NCI-H146 (cell line): ENCODE measurements at places on chromosomes 16 and 17.

GRCh38 chr16:19328364-19328763 lies 42.8 kb downstream of the CLEC19A start:
- DNase-seq = no peak

DNA sequence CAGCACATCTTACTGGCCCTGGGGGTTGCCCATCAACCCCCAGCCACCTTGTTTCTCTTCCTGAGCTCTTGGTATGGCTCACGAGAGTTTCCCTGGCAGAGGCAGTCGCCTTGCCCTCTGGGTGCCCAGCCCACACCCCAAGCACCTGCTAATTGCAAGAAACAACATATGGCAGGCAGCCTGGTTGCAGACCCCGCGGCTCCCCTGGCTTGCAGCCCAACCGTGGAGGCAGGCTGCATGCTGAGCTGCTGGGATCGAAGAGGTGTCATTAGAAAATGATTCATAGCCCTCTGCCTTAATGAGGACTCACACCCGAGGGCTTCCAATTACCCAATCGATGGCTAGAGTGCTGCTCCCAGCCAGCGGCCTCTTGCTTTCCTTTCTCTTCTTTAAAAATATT lies 115.7 kb downstream of the TMEM114 start:
- DNase-seq = peak; percentile 42

GRCh38 chr17:9195961-9196670 lies 174.8 kb downstream of the NTN1 start:
- DNase-seq = peak; percentile 96

DNA sequence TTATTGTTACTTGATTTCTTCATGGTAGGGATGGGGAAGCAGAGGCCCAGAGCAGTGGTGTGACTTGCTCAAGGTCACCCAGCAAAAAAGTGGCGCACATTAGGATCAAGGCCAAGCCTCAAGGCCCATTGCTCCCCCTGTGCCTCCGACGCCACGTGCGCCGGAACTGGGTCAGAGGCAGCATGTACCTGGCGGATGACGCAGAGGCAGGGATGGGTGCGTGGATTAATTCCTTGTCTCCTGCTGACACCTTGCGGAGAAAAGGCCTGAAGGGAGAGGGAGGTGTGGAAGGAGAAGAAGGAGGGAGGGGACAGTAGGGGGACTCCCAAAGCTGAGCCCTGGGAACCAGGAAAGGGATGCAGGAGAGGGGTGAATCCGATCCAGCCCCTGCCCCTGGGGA lies 18.5 kb downstream of the SBK1 start:
- DNase-seq = no peak

DNA sequence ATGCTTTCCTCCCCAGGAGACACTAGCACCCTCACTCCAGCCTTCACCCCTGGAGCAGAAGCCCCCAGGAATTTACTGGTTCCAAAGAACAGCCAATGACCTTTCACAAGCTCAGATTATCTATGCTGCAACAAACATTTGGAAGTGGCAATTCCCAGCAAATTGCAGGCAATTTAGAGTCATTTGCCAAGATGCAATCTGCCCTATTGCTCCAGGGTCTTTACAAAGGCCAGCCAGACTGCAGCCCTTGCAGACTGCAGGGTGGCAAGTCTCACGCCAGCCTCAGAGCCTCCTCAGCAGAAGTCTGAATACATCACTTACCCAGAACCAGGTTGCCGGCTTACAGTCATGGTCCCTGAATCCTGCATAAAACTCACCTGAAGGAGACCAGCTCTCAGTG lies 21.8 kb downstream of the AXIN1 start:
- DNase-seq = no peak

DNA sequence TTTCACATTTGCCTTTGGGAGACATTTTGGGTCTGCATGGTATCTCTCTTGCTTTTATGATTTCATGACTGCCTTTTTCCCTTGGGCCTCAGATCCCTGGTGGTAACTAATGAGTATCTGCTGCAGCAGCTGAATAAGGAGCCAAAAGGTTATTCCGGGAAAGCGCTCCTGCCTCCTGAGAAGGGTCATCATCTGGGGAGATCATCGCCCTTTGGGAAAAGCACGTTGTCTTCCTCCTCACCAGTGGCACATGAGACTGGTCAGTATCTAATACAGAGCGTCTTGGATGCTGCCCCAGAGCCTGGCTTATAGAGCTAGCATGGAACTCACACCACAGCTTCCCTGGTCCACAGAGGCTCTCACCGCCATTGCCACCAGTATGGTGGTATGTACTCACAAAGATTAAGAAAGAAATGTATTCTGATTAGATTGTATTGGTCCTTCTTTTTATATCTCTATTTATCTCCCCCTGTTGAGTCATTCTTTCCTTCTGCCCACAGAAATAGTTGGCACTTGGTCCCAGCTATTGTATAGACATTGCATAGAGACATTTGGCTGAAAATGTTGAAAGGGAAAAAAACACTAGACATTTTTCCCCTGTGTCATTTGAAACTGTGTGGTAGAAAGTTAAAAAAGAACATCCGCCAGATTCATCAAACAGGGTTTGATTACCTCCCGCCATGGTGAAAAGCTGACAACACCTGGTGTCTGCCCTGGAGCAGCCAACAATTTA lies 8.4 kb downstream of the TPPP3 start:
- peak; percentile 9 for DNase-seq

DNA sequence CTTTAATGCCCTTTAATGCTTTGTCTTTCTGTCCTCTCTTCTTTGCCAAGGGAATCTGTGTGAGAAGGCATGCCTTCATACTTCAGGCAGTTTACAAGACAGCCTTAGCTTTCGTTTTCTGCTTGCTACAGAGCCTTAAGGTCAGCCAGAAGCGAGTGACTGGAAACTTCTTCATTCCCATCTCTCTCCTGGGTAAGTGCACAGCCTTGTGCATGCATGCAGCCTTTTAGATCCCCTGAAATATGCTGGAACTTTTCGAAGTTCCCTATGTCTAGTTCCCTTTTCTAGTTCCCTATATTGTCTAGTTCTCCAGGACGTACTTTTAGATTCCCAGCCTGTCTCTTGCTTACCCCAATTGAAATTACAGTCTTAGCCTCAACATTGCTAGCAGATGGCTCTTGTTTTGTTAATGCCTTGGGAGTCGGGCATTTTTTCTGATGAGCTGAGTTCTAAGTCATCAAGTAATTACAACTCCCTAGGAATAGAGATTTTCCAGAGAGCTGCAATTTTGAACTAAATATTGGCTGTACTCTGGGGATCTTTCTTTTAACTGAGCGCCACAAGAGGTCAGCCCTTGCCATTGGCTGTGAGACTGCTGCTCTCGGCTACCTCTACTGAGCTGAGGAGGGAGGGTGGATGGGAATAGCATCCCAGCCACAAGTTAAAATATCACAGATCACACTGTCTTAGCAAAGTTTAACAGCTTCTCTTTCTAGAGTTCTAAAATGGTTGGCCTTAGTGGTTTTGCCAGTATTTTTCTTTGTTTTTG lies 22.7 kb upstream of the PPM1D start:
- DNase-seq = no peak
